IgD-negative memory B cell (primary cell): ENCODE measurements at places on chromosomes 3 and 15. TPM values are rescaled to one million over a fixed set of nuclear protein-coding genes. Genes with fewer than 3 reads are reported as not detected.

Gene ZPLD1
- polyA plus RNA-seq: not detected

Gene PLCH1
- polyA plus RNA-seq: not detected

Gene ENTPD3
- polyA plus RNA-seq: 0.21 TPM

Gene RARB
- polyA plus RNA-seq: 0.21 TPM

Gene ROPN1B
- not detected for polyA plus RNA-seq

Gene MYRIP
- 0.11 TPM for polyA plus RNA-seq

Gene ACAN
- polyA plus RNA-seq: not detected

Gene SLC15A2
- polyA plus RNA-seq: 2.0 TPM

Gene LNP1
- 0.88 TPM for polyA plus RNA-seq

Gene NCEH1
- polyA plus RNA-seq: 4.5 TPM

Gene IL17RD
- polyA plus RNA-seq: not detected

Gene ARHGAP11A
- polyA plus RNA-seq: 2.4 TPM

Gene ARL8B
- polyA plus RNA-seq: 43.4 TPM

Gene TGM5
- not detected for polyA plus RNA-seq

Gene C3orf70
- polyA plus RNA-seq: 0.10 TPM

Gene CCDC9B
- 0.11 TPM for polyA plus RNA-seq

Gene GOLGA6A
- not detected for polyA plus RNA-seq

Gene DZIP1L
- polyA plus RNA-seq: not detected

Gene ASB14
- 0.53 TPM for polyA plus RNA-seq

Gene DCP1A
- polyA plus RNA-seq: 65.0 TPM

Gene TMEM89
- not detected for polyA plus RNA-seq

Gene NPAP1
- not detected for polyA plus RNA-seq

Gene RYR3
- polyA plus RNA-seq: 0.08 TPM

Gene WHAMM
- 3.4 TPM for polyA plus RNA-seq

Gene SNX22
- polyA plus RNA-seq: 55.3 TPM

Gene CHP1
- 16.8 TPM for polyA plus RNA-seq

Gene FOXL2
- not detected for polyA plus RNA-seq

Gene EPHA6
- polyA plus RNA-seq: not detected

Gene CFAP91
- polyA plus RNA-seq: not detected

Gene LRRC34
- polyA plus RNA-seq: 0.60 TPM

Gene MOBP
- not detected for polyA plus RNA-seq

Gene KIF7
- not detected for polyA plus RNA-seq

Gene SLC28A2
- polyA plus RNA-seq: not detected

Gene HTR3E
- polyA plus RNA-seq: not detected

Gene ZIC1
- not detected for polyA plus RNA-seq

Gene TRIM42
- polyA plus RNA-seq: not detected

Gene SAMMSON
- not detected for polyA plus RNA-seq

Gene PTPRG
- 1.9 TPM for polyA plus RNA-seq

Gene FES
- 7.7 TPM for polyA plus RNA-seq

Gene MESP1
- 1.8 TPM for polyA plus RNA-seq

Gene ABHD17C
- polyA plus RNA-seq: 0.11 TPM

Gene PPP1R14D
- 0.56 TPM for polyA plus RNA-seq

Gene MEIS2
- polyA plus RNA-seq: not detected

Gene MYEF2
- polyA plus RNA-seq: 6.2 TPM

Gene SMCO1
- polyA plus RNA-seq: not detected
